ENCODE measurements at places on chromosomes 2 and 18. TPM values are rescaled to one million over a fixed set of nuclear protein-coding genes. Genes with fewer than 3 reads are reported as not detected.

The CHN1 gene
- total RNA-seq: 23.8 TPM

The KCNG2 gene
- total RNA-seq: 0.32 TPM

The DAW1 gene
- not detected for total RNA-seq

The APCDD1 gene
- total RNA-seq: 9.9 TPM

The INHBB gene
- total RNA-seq: 2.8 TPM

The RAB27B gene
- total RNA-seq: 0.08 TPM

The CDK15 gene
- 0.22 TPM for total RNA-seq

The PPM1B gene
- 68.4 TPM for total RNA-seq

The LOXL3 gene
- total RNA-seq: 2.8 TPM
